ELR (cell line): ENCODE measurements at places on chromosomes 1 and 21.

- DNase-seq, result no peak
These were observed 34.8 kb upstream of the CFAP126 start for GRCh38 chr1:161402446-161402845.

GRCh38 chr21:28632755-28633408 lies 359.8 kb downstream of the LTN1 start:
- peak; percentile 77 for DNase-seq

DNA sequence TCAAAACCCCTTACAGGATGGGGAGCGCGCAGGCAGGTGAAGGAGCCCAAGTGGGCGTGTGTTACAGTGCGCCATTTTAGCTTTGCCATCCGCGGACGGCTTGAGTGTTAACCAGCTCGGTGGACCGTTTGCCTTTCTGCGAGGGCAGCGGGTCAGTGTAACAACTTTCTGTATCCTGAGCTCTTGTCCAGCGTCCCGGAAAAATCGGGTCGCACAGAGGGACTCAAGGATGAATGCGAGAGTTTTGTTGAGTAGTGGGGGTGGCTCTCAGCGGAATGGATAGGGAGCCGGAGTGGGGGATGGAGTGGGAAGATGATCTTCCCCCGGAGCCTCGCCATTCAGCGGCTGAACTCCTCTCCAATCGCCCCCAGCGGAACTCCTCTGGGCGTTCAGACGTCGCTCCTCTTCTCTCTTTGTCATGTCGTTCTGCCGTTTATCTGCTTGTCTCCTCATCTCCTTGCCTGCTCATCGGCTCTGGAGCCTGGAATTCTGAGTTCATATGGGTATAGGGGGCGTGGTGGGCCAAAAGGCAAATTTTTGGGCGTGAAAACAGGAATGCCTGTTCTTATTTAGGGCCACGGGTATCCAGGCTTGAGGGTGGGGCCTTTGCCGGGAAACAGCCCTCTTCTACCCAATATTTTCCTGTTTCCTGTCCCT lies 295.4 kb downstream of the CTH start:
- no peak for DNase-seq

GRCh38 chr1:3932156-3932919 lies 32.3 kb upstream of the C1orf174 start:
- DNase-seq, result no peak

DNA sequence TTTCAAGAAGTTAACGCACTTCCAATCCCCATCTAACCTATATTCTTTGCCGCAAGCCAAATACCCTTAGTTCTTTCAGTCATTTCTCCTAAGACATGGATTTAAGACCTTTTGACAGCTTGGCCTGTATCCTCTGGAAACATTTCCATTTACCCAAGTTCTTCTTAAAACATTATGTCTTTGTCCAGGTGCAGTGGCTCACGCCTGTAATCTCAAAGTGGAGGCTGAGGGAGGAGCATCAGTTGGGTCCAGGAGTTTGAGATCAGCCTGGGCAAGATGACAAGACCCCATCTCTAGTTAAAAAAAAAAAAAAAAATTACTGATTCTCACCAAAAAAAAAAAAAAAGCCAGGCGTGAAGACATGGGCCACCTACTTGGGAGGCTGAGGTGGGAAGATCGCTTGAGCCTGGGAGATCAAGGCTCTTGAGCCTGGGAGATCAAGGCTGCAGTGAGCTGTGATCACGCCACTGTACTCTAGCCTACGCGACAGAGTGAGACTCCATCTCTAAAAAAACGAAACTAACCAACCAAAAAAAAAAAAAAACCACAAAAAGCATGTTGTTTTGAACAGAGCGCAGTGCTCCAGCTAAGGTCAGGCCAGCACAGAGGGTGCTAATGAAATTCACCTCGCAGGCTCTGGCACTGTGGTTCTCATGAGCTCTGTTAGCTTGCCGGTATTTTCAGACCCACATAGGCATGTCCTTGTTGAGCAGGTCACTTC lies 36.0 kb downstream of the NUAK2 start:
- DNase-seq, result no peak

- DNase-seq, result no peak
These were observed 16.5 kb downstream of the PTCH2 start for GRCh38 chr1:44826375-44827196.

- no peak for DNase-seq
These were observed 262.3 kb downstream of the FAF1 start for GRCh38 chr1:50697440-50698421.

GRCh38 chr1:235278915-235279292 lies 49.1 kb downstream of the ARID4B start:
- no peak for DNase-seq

DNA sequence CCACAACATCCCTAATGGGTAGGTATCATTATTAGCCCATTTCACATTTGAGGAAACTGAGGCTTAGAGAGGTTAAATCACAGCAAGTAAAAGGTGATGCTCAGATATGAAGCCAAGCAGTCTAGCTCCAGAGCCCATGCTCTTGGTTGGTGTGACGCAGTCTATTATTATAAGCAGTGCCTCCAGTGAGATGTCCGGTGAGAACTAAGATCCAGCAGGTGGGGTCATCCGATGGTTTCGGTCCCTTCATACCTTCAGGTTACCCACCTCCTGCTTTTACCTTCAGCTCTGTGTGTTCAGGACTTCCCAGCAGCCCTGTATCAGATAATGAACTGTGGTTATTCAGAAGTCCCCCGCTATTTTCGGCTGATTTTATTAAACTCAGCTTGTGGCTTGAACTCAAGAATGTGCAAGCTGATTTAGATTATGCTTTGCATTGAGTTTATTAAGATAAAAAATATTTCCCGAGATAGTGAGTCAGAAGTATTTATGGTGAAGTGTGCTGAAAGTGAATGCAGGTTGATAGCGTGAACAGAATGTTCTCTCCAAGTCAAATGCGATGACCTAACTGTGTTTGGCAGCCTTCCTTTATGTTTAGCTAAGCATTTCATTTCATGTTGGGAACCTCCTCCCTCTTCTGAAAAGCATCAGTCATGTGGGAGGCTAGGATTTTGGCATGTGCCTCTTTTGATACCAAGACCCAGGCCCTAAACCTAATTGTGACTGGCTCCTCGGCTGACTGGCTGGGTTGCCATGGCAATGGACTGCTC lies 160.9 kb upstream of the UBE2U start:
- DNase-seq, result peak; percentile 82

GRCh38 chr1:160007577-160008200 lies 24.1 kb downstream of the PIGM start:
- DNase-seq, result peak; percentile 54

DNA sequence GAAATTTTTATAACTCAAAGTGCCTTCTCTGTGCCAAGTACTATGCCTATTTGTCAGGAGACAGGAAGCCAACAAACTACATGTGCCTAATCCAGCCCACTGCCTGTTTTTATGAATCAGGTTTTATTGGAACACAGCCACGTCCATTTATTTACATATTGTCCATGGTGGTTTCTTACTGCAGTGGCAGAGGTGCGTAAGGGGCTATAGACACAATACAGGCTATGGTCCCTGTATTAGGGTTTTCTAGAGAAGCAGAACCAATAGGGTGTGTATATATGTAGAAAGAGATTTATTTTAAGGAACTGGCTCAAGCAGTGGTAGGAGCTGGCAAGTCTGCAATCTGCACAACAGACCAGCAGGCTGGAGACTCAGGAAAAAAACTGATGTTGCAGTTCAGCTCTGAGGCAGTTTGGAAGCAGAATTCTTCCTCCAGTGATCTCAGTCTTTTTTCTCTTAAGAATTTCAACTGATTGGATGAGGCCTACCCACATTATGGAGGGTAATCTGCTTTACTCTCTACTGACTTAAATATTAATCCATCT lies 15.4 kb downstream of the PPIE start:
- no peak for DNase-seq

DNA sequence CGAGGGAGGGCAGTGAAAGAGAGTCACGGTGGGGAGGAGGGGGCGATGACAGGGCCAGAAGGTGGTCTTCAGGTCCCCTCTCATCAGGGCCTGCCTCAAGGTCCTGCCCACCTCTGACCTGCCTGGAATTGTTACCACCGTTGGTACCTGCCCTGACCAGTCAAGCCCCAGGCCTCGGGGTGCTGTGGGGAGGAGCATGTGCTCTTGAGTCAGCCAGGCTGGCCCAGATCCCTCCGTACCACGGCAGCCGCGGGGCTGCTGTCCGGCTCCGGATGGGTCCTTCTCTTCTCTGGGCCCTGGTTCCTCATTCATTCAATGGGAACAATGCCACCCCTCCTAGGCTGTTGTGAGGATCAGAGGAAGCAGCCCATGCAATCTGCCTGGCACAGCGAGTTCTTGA lies 22.0 kb downstream of the SERINC2 start:
- no peak for DNase-seq
